ENCODE measurements at places on chromosomes 11 and 22. TPM values are rescaled to one million over a fixed set of nuclear protein-coding genes. Genes with fewer than 3 reads are reported as not detected.

Gene CREB3L1
- 1.5 TPM for total RNA-seq

Gene OR4D6
- total RNA-seq, result not detected

Gene DUSP8
- 1.7 TPM for total RNA-seq

Gene SCARF2
- 0.57 TPM for total RNA-seq

Gene CHRM1
- total RNA-seq, result not detected

Gene MYO7A
- 0.07 TPM for total RNA-seq

Gene LRRC56
- 1.4 TPM for total RNA-seq

Gene PATE2
- not detected for total RNA-seq

Gene CAVIN3
- 18.5 TPM for total RNA-seq

Gene CLP1
- 24.9 TPM for total RNA-seq

Gene MAP6
- total RNA-seq, result 0.50 TPM

Gene RTN4RL2
- total RNA-seq, result under 0.01 TPM

Gene TBX10
- total RNA-seq, result not detected

Gene ROBO4
- total RNA-seq, result not detected

Gene CCDC116
- total RNA-seq, result 0.07 TPM
